ENCODE measurements at places on chromosomes 3 and 15.

DNA sequence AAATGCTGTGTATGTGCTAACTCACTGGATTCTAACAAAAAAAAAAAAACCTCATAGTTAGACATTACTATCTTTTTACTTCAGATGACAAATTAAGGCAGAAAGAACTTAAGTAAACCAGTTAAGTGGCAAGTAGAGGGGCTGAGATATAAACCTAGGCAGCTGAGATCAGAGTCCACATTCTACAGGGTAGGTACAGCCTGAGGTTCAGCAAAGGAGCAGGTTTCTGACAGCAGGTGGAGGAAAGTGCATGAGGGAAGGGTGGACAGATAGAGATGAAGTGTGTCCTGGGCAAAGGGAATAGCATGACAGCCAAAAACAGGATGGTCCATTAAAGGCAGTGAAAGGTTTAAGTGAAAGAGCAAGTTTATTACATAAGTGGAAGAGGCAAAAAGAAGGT, 329.2 kb downstream of the ULK4 start:
- no peaks in the 10 kb centered on the region for H3K4me1 ChIP-seq
- H3K27me3 ChIP-seq = no peaks in the 10 kb centered on the region
- H3K4me3 ChIP-seq = no peak overlapping the region

- no peaks in the 10 kb centered on the region for H3K4me1 ChIP-seq
- H3K27me3 ChIP-seq = no peaks in the 10 kb centered on the region
- no peak overlapping the region for H3K27ac ChIP-seq
- no peaks in the 10 kb centered on the region for H3K36me3 ChIP-seq
- no peak overlapping the region for H3K4me3 ChIP-seq
Measured at GRCh38 chr3:152899306-152899705, 64.4 kb downstream of the P2RY1 start.

DNA sequence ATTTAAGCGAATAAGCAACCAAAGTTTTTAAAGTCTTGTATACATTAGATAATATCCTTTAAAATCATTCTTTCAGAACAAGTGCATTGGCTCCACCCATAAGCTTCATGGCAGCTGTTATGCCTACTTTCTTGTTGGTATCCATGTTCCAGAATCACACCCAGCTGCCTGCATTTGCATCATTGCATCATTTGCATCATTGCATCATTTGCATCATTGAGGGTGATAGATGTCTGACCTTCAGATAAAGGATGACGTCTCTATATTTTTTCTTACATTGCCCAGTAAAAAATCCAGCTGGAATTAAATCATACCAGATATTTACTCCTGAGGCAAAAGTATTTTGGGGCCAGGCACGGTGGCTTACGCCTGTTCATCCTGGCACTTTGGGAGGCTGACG, 42.3 kb downstream of the SLC12A1 start:
- H3K36me3 ChIP-seq = no peaks in the 10 kb centered on the region
- no peak for DNase-seq
- H3K27ac ChIP-seq = no peak overlapping the region

DNA sequence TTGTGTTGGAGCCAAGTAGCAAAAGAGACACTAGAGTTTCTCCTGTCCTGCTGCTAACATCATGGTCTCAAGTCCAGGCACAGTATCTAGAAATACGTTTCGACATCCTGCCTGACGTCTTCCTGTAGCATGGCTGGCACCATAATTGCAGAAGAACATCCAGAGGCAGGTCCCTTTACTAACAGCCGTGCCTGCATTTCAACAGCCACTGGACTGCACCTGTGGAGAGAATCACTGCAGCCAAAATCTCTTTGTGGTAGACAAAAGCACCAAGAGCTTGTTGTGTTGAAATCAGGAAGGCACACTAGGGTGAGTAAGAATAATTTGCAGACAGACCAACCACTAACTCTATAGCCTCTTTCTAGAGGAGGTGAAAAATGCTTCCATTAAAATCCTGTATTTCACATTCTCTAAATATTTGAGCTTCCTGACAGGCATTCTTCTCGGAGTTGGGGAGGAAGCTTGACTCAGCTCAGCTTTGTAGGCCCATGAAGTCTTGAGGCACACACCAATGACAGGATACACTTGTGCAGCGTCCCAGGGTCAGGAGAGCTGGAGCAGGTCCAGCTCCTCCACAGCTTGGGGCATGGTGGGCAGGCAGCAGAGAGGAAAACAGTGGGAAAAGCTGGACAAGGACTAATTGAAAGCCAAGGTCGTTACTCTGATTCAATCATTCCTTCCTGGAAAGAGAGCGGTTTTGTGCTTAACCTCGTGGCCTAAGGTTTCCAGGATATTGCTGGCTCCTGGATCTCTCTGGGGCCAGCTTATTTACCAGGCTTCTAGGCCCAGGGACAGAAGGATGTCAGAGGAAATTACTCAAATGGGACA, 244.9 kb downstream of the FAM43A start:
- DNase-seq = no peak
- H3K36me3 ChIP-seq = no peaks in the 10 kb centered on the region
- H3K27me3 ChIP-seq = no peaks in the 10 kb centered on the region

- H3K4me1 ChIP-seq = no peaks in the 10 kb centered on the region
- no peak for DNase-seq
- no peaks in the 10 kb centered on the region for H3K36me3 ChIP-seq
- no peaks in the 10 kb centered on the region for H3K27me3 ChIP-seq
- no peak overlapping the region for H3K4me3 ChIP-seq
Measured at GRCh38 chr3:157104521-157104920, 55.4 kb downstream of the CCNL1 start.

GRCh38 chr3:49725906-49726681, 2.3 kb upstream of the GMPPB start:
- H3K27me3 ChIP-seq = no peaks in the 10 kb centered on the region
- no peak overlapping the region for H3K4me3 ChIP-seq
- H3K36me3 ChIP-seq = peaks cover 32% of the 10 kb centered on the region
- no peak for DNase-seq
- H3K4me1 ChIP-seq = peaks cover 25% of the 10 kb centered on the region

- H3K4me1 ChIP-seq = peaks cover 30% of the 10 kb centered on the region
- peak within 1 kb of the TSS; percentile 95 for H3K27ac ChIP-seq
- no peaks in the 10 kb centered on the region for H3K36me3 ChIP-seq
- H3K4me3 ChIP-seq = peak within 1 kb of the TSS; percentile 97
Measured at GRCh38 chr15:55289746-55290527, at the start of gene RAB27A. Gene RAB27A, minus strand, starts transcription at chr15:55289813. Its CDS starts 54,879 bp downstream, at chr15:55234934.

DNA sequence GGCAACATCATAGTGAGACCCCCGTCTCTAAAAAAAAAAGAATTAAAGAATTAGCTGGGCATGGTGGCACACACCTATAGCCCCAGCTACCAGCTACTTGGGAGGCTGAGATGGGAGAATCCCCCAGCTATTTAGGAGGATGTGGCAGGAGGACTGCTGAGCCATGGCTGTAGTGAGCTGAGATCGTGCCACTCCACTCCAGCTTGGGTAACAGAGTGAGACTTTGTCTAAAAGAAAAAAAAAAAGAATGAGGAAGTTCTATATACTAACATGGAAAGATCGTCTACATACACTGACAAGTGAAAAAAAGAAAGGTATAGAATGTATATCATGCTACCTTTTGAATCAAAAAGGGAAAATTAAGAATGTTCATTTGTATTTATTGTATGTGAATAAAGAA, 83.9 kb upstream of the CDAN1 start:
- no peak overlapping the region for H3K27ac ChIP-seq
- no peaks in the 10 kb centered on the region for H3K4me1 ChIP-seq
- H3K27me3 ChIP-seq = no peaks in the 10 kb centered on the region
- H3K36me3 ChIP-seq = no peaks in the 10 kb centered on the region

GRCh38 chr3:45188719-45189659, 37.1 kb downstream of the TMEM158 start:
- no peaks in the 10 kb centered on the region for H3K36me3 ChIP-seq
- no peak overlapping the region for H3K27ac ChIP-seq
- no peak overlapping the region for H3K4me3 ChIP-seq
- H3K4me1 ChIP-seq = no peaks in the 10 kb centered on the region
- H3K27me3 ChIP-seq = no peaks in the 10 kb centered on the region
- DNase-seq = no peak

- no peak for DNase-seq
- no peak overlapping the region for H3K27ac ChIP-seq
- no peaks in the 10 kb centered on the region for H3K27me3 ChIP-seq
Measured at GRCh38 chr3:20023623-20024405, 11.8 kb upstream of the PP2D1 start.

DNA sequence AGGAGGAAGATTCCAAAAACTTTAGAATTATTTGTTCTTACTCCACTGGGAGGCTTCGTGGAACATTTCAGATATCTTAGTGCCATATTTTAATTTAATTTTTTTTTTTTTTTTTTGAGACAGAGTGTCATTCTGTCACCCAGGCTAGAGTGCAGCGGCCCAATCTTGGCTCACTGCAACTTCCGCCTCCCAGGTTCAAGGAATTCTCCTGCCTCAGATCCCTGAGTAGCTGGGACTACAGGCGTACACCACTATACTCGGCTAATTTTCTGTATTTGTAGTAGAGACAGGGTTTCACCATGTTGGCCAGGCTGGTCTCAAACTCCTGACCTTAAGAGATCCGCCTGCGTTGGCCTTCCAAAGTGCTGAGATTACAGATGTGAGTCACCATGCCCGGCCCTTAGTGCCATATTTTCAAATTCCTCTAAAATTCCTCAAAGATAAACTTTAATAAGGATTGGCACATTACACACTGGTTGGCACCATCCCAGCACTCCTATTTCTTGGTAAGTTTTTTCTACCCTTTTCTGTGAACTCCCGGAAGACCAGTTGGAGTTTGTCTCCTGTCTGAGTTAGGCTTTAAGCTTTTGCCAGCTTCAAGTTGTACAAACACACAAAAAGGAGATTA, 693.7 kb downstream of the MCTP2 start:
- no peak overlapping the region for H3K4me3 ChIP-seq
- no peak for DNase-seq
- no peak overlapping the region for H3K27ac ChIP-seq
- no peaks in the 10 kb centered on the region for H3K36me3 ChIP-seq
- H3K27me3 ChIP-seq = no peaks in the 10 kb centered on the region

DNA sequence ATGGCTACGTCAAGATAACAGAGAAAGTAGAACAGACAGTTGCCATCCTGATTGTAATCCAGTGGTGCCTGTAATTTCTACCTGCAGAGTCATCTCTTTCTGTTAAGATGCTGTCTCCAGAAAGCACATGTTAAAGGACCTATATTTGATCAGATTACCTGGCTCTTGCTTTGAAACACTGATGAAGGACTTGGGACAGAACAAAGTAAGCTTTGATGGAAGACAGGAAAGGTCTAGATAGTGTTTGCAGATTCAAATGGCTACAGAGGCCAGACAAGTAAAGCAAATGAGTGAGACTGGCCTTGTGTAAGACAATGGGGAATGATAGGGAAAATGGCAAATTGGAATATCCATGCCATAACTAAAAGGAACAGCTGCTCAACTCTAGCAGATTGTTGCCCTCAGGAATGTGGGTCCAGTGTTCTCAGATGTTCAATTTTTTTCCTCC, 1.8 kb upstream of the GSK3B start:
- DNase-seq = no peak
- no peaks in the 10 kb centered on the region for H3K27me3 ChIP-seq
- H3K36me3 ChIP-seq = no peaks in the 10 kb centered on the region
- H3K27ac ChIP-seq = peak overlapping the region; percentile 99

DNA sequence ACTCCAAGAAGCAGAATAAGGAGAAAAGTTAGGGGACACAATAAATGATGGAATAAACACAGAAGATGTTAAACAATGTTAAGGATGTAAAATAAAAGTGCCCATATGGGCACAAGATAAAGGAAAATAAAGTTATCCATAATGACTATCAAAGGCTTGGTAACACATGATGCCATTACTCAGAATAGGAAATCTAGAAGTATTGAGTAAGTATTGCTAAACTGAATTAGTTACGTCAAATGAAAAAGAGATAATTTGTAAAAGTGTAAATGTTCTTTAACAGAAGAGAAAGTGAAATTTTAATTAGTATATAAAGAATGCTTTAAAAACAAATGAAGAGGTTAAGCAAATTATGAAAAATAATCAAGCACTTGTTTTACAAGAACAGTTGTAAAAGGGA, 6.7 kb downstream of the COPS2 start:
- H3K27me3 ChIP-seq = no peaks in the 10 kb centered on the region
- DNase-seq = no peak
- H3K4me1 ChIP-seq = peaks cover 3% of the 10 kb centered on the region
- H3K4me3 ChIP-seq = no peak overlapping the region

DNA sequence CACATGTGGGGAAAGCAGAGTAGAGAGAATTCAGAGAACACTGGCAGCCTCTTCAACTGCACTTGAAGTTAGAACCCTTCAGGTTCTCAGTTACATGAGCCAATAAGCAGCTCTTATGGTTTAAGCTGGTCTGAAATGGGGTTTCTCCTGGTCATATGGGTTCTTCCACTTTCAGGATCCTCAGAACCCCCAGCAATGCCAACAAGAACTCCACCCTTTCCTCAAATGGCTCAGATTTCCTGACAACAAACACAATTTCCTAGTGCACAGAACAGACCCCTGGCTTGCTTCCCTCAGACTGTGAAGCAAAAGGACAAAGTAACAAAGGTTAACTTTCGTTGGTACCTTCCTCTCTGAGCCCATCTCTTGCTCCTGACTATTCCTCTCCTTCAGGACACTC, 23.9 kb upstream of the FRMD4B start:
- no peaks in the 10 kb centered on the region for H3K36me3 ChIP-seq
- no peaks in the 10 kb centered on the region for H3K27me3 ChIP-seq
- H3K27ac ChIP-seq = no peak overlapping the region
- H3K4me1 ChIP-seq = no peaks in the 10 kb centered on the region

DNA sequence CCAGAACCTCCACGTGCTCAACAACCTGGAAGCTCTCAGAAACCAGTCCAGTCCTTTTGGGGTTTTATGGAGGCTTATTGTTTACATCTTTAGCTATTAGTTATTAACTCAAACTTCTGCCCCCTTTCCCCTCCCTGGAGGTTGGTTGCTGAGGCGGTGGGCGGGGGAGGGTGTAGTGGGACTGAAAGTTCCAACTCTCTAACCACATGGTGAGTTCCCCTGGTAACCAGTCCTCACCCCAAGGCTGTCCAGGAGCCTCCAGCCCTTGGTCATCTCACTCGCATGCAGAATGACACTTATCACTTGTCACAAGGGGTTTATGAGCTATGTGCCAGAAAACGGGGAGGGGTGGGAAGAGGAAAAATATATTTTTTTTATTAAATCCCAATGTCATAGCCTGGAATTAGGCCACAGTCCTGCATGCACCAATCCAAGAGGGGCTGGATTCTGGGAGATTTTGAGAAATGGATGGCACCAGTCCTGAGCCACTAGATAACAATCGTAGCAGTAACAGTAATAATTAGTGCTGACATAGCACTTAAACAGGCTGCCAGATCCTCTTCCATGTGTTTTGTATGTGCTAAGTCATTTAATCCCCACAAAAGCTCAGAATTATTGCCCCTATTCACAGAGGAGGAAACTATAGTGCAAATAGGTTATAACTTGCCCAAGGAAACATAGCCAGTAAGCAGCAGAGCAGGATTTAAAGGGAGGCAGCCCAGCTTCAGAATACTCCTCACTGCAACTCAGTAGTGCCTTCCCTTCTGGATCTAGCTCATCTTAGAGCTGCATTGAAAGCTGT, 85.7 kb downstream of the CRYGS start:
- no peak overlapping the region for H3K4me3 ChIP-seq
- no peaks in the 10 kb centered on the region for H3K27me3 ChIP-seq
- DNase-seq = no peak
- H3K36me3 ChIP-seq = no peaks in the 10 kb centered on the region
- no peak overlapping the region for H3K27ac ChIP-seq

Data from T-cell (primary cell).